ENCODE measurements at places on chromosomes 11 and 22.

GRCh38 chr11:111585371-111585770 is 16.9 kb upstream of the SIK2 start:
- peak; percentile 55 for DNase-seq

DNA sequence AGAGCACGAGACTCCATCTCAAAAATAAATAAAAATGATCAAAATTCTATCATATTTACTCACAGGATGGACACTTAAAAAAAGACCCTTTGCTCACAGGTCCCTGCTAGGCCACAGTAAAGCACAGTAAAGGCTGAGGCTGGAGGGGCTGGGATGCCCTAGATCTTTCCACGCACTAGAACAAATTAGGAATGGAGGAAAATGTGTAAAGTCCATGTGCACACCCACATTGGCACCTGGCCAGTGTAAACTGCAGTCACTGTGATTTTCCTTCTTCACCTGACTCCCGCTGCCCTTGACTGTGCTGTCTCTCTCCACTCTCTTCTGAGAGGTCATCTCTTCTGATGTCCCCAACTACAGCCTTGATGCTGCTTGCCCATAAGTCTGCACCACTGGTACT is 195.5 kb downstream of the EFCAB6 start:
- DNase-seq, result no peak

GRCh38 chr22:44449061-44449682 is 48.9 kb downstream of the RTL6 start:
- DNase-seq, result peak; percentile 87

GRCh38 chr11:65500387-65501185 is 1.7 kb downstream of the MALAT1 start:
- peak; percentile 49 for DNase-seq

GRCh38 chr22:18028817-18029527 is 4.6 kb upstream of the MICAL3 start:
- peak; percentile 40 for DNase-seq

- DNase-seq, result no peak
Observed at GRCh38 chr22:37560608-37561211, 430 bp downstream of the CDC42EP1 start.

- DNase-seq, result no peak
Observed at GRCh38 chr11:75347781-75348566, 3.5 kb downstream of the ARRB1 start.

GRCh38 chr11:126660321-126660720 is 304.8 kb downstream of the ST3GAL4 start:
- no peak for DNase-seq

DNA sequence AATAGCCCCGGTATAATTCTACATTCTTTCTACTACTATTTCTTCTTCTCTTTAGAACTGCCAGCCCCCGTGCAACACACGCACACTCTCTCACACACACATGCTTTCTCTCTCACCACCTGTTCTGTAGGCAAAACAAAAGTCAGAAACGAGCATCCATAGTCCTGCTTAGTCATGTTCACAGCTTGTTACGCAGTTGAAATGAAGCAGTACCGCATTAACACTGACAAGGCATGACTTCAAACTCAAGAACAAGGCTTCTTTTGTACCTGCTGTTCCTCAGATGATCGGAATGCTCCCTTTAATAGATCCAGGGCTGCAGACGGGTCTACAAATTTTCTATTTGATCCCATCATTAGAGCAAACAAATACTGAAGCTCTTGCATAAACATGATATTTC is 42.2 kb downstream of the USP28 start:
- DNase-seq, result peak; percentile 75

- no peak for DNase-seq
Observed at GRCh38 chr11:23961503-23962338, 535.1 kb upstream of the LUZP2 start.

DNA sequence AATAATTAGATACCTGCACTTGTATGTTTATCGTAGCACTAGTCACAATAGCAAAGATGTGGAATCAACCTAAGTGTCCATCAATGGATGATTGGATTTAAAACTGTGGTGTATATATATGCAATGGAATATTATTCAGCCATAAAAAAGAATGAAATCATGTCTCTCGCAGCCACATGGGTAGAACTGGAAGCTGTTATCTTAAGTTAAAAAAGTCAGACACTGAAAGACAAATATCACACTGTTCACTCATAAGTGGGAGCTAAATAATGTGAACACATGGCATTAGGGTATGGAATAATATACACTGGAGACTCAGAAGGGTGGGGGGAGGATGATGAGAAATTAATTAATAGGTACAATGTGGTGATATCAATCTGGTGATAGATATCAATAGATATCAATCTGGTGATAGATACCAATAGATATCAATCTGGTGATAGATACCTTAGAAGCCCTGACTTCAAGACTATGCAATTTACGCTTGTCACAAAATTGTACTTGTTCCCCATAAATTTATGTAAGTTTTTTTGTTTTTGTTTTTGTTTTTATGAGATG is 2.0 kb downstream of the LMO2 start:
- DNase-seq, result no peak

GRCh38 chr11:101478587-101479369 is 105.0 kb downstream of the TRPC6 start:
- peak; percentile 73 for DNase-seq

DNA sequence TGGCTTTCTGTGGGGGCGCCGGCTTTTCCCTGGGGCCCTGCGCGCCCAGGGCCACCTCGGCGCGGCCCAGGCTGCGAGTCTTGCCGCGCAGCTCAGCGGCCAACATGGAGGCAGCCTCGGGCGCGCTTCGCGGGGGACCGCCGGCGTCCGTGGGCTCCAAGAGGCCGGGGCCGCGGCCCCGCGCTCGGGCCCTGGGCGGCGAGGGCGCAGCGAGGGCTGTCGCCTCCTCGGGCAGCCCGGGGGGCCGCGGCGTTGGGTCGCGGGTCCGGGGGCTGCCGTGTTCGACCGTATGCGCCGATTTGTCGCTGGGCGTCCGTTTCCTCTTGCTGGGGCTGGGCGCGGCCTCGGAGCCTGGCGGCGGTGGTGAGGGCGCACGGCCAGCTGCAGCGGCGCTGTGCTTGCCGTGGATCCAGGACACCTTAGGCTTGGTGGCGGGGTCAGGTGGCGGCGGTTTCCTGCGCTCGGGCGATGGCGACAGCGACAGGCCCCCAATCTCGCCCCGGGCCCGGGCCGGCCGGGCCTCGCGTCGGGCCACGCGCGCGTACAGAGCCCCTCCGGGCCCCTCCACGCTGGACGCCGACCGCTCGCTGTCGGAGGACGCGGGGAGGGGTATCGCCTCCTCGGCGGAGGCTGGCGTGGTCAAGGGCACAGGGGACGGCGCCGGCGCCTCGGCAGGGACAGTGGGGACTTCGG is 11.9 kb downstream of the SCARF2 start:
- DNase-seq, result no peak

- DNase-seq, result no peak
Observed at GRCh38 chr11:47109051-47109726, 67.5 kb downstream of the ARFGAP2 start.

GRCh38 chr11:66883016-66883965 is 26.4 kb downstream of the LRFN4 start:
- DNase-seq, result peak; percentile 60

DNA sequence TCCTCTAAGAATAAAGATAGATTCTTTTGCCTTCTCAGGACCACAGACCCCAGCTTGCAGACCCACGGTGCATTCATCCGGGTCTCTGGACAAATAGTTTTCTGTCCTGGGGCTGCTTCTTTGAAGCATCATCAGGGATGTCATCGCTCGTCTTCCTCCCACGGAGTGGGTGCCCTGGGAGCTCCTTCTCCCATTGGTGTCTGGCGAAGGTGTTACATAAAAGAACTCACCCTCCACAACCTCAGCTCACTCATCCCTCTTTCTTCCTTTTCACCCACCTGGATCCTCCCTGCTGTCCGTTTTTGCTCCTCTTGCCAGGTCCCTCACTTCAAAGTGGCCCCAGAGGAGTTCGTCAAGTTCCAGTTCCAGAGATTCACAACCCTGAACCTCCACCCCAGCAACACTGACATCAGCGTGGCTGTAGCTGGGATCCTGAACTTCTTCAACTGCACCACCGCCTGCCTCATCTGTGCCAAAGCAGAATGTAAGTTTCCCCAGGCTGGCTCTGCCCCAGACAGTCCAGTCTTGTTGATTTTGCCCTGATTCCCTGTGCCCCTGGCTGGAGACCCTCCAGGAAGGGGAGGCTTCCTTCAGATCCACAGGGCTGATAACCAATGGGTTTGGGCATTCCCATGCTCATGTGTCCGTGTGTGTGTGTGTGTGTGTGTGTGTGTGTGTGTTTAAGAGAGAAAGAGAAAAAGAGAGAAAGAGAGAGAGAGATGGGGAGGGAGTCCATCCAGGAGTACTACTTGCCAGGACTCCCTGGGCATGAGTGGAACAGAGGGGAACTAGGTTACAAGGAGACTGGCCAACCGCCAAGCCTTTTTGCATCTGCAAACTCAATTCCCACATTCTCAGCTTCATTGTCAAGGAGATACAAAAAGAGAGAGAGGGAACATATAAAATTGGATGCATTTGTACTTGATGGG is 204.2 kb upstream of the TBCEL start:
- DNase-seq, result no peak

DNA sequence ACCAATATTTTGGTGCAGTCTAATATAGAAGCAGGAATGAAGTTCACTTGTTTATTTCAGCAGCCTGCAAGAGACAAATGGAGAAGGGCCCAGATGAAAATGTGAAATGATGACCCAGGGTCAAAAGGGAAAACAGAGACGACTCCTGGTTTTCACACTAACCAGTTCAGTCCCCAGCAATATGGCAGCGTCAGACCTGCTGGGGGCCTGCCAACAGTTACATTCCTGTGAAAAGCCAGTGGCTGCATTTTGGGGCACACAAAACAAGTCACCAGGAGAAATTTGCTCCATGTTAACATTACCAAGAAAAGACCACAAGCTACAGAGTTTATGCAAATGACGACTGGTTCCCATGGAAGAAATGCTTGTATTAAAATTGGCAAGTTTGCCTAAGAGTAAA is 80.2 kb downstream of the CCDC34 start:
- DNase-seq, result no peak

GRCh38 chr11:7536100-7536499 is 22.3 kb downstream of the PPFIBP2 start:
- DNase-seq, result no peak

GRCh38 chr11:44747316-44747715 is 20.6 kb downstream of the TSPAN18 start:
- DNase-seq, result no peak

- DNase-seq, result no peak
Observed at GRCh38 chr22:45997777-45998637, 21.0 kb upstream of the WNT7B start.

DNA sequence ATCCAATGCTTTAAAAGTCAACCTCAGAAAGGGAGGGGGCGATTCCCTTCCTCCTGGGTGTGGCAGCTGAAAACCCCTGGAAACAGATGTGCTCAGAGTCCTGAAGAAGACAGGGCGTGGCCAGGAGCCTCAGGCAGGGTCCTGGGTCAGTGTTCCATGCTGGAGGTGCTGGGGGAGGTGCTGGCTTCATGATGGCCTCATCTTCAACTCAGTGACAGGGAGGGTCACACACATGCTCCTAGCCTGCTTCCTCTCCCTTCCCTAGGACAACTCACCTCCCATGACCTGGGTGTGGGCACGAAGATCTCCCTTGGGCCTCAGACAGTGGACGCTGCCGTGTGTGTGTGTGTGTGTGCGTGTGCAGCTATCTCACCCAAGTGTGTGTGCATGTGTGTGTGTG is 245.6 kb upstream of the B3GAT1 start:
- no peak for DNase-seq

DNA sequence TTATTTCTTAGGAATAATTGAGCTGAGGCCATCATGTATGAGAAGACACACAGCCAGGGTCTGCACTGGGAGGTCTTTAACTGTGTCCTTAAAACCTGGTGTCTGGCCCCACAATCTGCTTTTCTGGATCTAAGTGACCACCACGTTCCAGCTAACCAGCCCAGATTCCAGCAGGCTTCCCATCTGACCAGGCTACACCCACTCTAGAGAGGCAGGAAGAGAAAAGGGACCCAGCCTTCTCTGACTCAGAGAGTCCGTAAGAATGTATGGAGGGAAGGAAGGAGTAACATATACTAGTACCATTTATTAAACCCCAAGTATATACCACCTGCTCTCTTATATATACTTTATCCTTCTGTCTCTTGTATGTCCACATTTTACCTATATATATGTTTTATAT is 80.1 kb downstream of the LDLRAD3 start:
- DNase-seq, result no peak

- no peak for DNase-seq
Observed at GRCh38 chr11:28274216-28274615, 166.0 kb downstream of the METTL15 start.

DNA sequence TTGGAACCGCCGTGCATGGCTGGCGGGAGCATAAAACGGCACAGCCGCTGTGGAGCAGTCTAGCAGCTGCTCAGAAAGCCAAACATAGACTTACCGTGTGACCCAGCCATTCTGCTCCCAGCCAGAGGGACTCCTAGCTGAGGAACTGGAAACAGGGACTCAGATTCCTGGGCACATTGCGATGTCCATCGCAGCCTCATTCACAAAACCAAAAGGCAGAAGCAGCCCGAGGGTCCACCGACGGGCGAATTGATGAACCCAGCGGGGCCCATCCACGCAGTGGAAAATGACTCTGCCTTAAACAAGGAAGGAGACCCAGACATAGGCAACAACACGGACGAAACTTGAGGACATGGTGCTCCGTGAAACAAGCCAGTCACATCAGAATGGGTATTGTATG is 5.7 kb upstream of the MUC5B start:
- no peak for DNase-seq

- no peak for DNase-seq
Observed at GRCh38 chr11:119700030-119700429, 29.0 kb downstream of the NECTIN1 start.

DNA sequence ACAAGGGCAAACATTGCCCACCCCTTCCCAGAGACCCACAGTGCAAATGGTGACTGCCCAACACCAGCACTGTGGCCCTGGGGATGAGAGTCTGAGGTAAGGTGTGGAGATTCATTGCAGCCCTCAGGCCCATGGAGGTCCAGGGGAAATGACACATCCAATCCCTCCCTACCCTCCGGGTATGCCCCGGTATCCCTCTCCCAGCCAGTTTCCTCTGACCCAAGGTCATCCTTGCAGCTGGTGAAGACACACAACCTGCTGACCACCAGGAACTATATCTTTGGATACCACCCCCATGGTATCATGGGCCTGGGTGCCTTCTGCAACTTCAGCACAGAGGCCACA is 18.9 kb upstream of the UVRAG start:
- no peak for DNase-seq

DNA sequence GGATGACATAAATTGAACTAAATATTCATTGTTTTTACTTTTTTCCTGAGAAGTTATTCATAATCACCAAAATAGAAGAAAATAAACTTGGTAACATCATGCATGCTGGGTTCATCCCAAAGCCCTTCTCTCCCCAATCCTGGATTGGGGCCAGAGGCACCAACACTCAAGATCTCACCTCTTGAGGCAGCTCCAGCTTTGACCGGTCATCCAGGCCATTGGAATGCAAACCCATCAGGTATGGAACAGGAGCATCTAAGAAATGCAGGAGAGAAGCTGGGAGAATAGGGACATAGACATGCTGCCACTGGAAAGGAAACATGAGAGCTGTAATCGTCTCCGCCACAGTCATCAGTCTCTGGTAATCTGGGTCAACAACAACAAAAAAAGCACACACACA is 71.8 kb downstream of the DENND5A start:
- DNase-seq, result no peak
